ENCODE measurements at places on chromosomes 13 and 19.

DNA sequence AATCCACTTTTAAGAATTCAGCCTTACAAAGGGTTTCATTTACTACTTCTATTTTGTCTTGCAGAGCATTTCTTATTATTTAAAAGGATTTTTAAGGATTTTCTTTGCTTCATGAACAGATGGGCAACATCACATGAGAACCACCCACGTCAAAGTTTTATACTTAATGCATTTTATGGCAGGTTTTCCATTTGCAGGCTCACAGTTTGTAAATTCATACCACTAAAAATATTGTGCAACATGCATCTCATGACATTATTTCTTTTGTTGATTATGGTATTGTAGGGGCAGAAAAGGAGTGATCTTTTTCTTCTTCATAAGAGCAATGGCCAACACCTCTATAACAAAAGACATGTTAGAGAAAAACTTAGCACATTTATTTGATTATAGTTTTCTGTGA lies 554.0 kb upstream of the SPRY2 start:
- DNase-seq, result no peak

DNA sequence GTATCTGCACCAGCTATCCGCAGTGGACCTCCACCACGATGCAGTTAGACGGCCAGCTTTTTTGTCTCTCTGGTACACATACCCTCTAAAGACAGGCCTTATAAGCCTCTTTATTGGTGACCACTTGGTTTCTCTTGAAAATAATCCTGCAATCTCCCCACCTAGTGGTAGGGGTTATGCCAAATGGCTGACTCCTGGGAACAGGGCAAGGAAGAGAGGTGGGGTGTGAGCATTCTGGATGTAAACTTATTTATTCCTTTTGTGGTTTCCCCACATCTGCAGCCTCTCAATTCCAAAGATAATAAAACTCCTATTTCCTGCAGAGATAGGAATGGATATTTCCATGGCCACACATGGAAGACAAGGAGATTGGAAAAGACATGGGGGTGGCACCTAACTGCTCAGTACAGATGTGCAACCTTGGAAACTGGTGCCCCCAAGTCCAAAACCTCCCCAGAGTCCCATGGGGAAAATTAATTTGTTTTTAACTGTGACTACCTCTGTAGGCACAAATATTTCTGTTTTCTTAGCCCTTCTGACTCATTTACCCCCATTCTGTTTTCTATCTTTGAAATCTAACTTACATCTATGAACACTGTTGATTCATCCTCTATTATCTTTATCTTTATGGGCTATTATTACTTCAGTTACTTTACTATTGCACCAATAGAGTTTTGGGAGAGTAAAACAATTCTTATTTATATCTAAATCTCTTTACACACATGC lies 112.7 kb upstream of the TSHZ3 start:
- no peak for DNase-seq

DNA sequence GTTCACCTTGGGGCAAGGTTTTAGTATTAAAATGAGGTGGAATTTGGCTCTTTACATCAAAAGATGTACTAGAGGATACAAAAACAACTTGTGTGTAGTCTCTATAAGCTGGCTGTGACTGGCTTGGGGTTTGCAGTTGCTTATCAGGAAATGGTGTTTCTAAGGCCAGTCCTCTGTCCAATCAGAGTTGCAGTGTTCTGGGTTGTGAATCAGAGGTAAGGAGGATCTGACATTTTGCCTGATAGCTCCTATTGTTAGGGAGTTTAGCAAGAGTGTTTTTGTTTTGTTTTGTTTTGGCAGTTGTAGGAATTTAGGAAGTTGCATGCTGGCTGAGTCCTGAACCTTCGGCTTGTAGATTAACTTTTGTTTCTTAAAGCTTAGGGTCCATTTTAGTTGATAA lies 20.1 kb upstream of the ESD start:
- DNase-seq, result no peak

- peak; percentile 40 for DNase-seq
These were observed 870 bp downstream of the ZNF442 start for GRCh38 chr19:12364391-12365235.

DNA sequence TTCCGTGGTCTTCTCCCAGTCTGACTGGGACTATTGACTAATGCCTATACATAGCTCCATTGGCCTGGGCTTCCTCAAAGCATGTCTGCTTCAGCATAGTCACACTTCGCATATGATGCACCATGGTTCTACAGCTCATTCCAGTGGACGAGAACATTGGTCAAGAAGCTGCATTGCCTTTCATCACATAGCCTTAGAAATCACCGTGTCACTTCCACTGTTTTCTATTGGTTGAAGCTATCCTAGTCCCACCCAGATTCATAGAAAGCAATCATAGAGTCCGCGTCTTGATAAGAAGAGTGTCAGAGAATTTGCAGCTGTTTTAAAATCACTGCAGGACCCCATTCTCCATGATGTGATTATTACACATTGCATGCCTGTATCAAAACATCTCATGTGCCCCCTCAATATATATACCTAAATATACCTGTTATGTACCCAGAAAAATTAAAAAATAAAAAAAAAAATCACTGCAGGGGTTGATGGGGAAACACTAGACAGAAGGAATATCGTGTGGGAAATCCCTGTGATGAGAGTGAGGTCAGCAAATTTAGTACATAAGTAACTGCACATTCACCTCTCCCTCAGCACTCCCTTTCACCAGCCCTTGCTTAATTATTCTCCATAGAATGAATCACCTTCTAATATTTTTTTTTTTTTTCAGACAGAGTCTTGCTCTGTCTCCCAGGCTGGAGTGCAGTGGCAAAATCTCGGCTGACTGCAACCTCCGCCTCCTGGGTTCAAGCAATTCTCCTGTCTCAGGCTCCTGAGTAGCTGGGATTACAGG lies 2.2 kb upstream of the ARHGAP33 start:
- no peak for DNase-seq

DNA sequence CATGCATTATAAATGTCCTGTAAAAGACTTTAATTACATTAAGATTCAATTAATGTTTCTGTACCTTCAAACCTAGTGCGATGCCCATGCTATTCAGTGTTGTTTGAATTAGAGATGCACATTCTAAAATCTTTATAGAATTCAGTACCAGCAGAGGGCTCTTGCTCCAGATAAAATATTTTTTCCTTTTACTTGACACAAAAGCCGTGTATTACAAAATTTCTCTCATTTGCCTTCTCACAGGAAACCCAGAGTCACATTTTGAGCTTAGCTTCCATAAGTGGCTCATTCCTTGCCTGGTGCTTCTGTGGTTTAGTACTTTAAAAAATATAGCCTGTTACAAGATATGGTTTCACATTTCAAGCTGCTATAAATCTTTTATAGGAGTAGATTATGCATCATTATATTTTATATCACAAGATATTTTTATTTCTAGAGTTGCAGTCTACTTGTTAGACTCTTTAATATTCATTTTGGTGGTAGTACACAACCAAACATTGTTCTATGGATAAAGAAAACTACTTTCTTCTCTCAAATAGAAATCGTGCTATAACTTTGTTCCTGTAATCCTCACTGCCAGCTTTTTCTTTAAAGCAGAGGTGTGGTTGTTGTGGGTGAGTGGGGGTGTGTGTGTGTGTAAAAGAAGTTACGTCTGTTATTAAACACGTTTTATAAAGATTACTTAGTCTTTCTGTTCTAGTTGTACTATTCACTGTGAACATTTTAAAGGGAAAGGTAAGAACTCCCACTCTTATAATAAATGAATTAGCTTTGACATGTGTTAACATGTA lies 101.4 kb downstream of the RNF17 start:
- no peak for DNase-seq

GRCh38 chr13:25292301-25292700 lies 5.0 kb upstream of the MTMR6 start:
- no peak for DNase-seq

Data from liver (tissue), 10 donors.